Right atrium auricular region (tissue), 2 donors: ENCODE measurements at places on chromosomes 6 and 20. TPM values are rescaled to one million over a fixed set of nuclear protein-coding genes. Genes with fewer than 3 reads are reported as not detected.

Gene MRPL14
- 45.9 TPM for total RNA-seq

Gene HRH3
- total RNA-seq: not detected

- no peaks in the 10 kb centered on the region for H3K36me3 ChIP-seq
- H3K4me3 ChIP-seq: no peak overlapping the region
- H3K27me3 ChIP-seq: no peaks in the 10 kb centered on the region
- H3K4me1 ChIP-seq: peaks cover 12% of the 10 kb centered on the region
These were observed 24.5 kb downstream of the FRK start for GRCh38 chr6:116036075-116036773.

DNA sequence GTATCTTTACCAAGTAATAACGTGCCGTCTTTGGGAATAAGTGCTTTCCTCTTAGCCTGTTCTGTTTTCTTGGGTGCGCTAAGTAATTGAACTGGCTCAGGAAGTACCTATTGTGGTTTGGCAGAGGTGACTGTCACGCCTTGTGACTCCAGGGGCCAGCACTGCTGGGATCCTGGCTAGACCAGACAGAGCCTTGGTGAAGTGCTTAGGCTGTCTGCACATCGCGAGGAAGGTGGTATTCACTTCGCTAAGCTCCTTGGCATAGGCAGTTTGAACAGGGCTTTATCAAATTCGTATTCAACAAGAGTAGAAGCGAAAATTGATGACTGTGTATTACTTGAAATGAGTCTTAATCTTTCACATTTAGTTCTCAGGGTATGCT, 17.6 kb downstream of the PRDM1 start:
- H3K27ac ChIP-seq: peak overlapping the region; percentile 32
- no peak overlapping the region for H3K4me3 ChIP-seq
- DNase-seq: no peak
- H3K4me1 ChIP-seq: no peaks in the 10 kb centered on the region
- H3K27me3 ChIP-seq: no peaks in the 10 kb centered on the region
- H3K36me3 ChIP-seq: no peaks in the 10 kb centered on the region

GRCh38 chr6:150604467-150604866, 4.8 kb downstream of the PLEKHG1 start:
- no peak for DNase-seq
- no peaks in the 10 kb centered on the region for H3K4me1 ChIP-seq
- no peak overlapping the region for H3K27ac ChIP-seq
- H3K36me3 ChIP-seq: no peaks in the 10 kb centered on the region
- no peak overlapping the region for H3K4me3 ChIP-seq

- no peaks in the 10 kb centered on the region for H3K36me3 ChIP-seq
- peaks cover 12% of the 10 kb centered on the region for H3K4me1 ChIP-seq
- no peak overlapping the region for H3K27ac ChIP-seq
- DNase-seq: no peak
These were observed 17.3 kb upstream of the CCDC167 start for GRCh38 chr6:37516920-37517405.

DNA sequence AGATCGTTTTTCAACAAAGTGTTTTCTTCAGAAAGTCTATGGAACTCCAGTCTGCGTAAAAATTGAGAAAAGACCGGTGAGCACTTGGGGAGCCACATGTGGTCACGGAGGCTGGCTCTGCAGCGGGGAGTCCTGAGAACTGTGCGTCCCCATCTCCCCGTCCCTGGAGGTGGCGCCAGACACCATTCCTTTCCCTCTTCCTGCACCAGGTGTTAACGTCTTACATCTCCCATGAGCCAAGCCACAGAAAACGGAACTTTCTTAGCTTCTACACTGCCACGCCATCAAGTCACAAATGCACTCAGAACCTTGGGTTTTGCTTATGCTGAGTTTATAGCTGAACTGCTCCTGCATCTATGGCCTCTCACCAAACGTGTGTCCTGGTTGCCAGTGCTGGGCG, 62.6 kb downstream of the GINS1 start:
- H3K4me1 ChIP-seq: no peaks in the 10 kb centered on the region
- no peak for DNase-seq
- H3K36me3 ChIP-seq: peaks cover 6% of the 10 kb centered on the region
- H3K4me3 ChIP-seq: no peak overlapping the region
- H3K27ac ChIP-seq: no peak overlapping the region

GRCh38 chr6:8027965-8028651, 36.1 kb downstream of the BLOC1S5 start:
- no peak overlapping the region for H3K4me3 ChIP-seq
- peaks cover 16% of the 10 kb centered on the region for H3K4me1 ChIP-seq
- H3K27me3 ChIP-seq: no peaks in the 10 kb centered on the region
- peak overlapping the region; percentile 54 for H3K27ac ChIP-seq
- DNase-seq: no peak

- H3K27me3 ChIP-seq: no peaks in the 10 kb centered on the region
- no peaks in the 10 kb centered on the region for H3K36me3 ChIP-seq
- no peak overlapping the region for H3K27ac ChIP-seq
- DNase-seq: no peak
These were observed 614.2 kb upstream of the NRSN1 start for GRCh38 chr6:23511817-23512216.

DNA sequence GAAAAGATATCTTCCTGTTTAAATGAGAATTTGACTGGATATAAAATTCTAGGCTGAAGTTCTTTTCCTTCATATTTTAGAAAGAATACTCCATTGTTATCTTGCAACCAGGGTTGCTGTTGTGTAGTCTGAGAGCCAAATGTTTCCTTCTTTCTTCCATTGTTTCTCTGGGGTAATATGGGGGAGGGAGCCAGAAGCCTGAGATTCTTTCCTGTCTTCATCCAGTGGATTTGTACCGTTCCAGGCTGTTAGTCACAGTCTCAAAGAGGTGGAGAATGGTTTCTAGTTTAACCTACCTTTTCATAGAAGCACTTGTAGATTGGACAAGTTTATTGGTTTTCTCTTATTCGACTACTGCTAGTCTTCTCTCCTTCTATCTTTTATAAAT, 6.1 kb upstream of the ULBP3 start:
- no peaks in the 10 kb centered on the region for H3K4me1 ChIP-seq
- no peak overlapping the region for H3K27ac ChIP-seq
- H3K36me3 ChIP-seq: no peaks in the 10 kb centered on the region
- no peak for DNase-seq
